ENCODE measurements at places on chromosomes 13 and 19.

GRCh38 chr19:44634785-44635184 lies 8.9 kb upstream of the PVR start:
- no peak overlapping the region for H3K27ac ChIP-seq
- peaks cover 12% of the 10 kb centered on the region for H3K27me3 ChIP-seq
- H3K4me3 ChIP-seq, result no peak overlapping the region
- H3K4me1 ChIP-seq, result no peaks in the 10 kb centered on the region

- no peak for DNase-seq
- H3K4me3 ChIP-seq, result no peak overlapping the region
- no peaks in the 10 kb centered on the region for H3K27me3 ChIP-seq
- no peak overlapping the region for H3K27ac ChIP-seq
- H3K4me1 ChIP-seq, result peaks cover 10% of the 10 kb centered on the region
Observed at GRCh38 chr13:100208002-100208401, 119.1 kb downstream of the PCCA start.

DNA sequence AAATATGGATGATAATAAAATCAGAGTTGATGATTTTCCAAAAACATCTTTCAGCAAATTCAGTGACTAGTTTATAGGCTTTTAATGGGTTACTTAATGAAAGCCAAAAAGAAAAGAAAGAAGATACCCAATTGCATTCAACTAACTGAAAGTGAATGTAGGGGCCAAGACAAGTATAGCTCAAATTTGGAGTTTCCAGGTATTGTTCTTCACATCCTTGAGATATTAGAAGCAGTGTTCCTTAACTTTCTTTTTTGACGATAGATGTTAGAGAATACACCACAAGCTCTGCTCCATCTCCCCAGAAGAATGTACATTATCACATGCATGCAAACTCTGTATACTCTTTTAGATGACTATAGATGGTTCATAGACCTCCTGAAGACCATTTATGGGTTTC lies 43.6 kb downstream of the PDS5B start:
- no peak for DNase-seq
- H3K27me3 ChIP-seq, result no peaks in the 10 kb centered on the region
- H3K4me3 ChIP-seq, result no peak overlapping the region
- no peak overlapping the region for H3K27ac ChIP-seq

- H3K4me1 ChIP-seq, result no peaks in the 10 kb centered on the region
- no peak overlapping the region for H3K4me3 ChIP-seq
- DNase-seq, result no peak
- no peaks in the 10 kb centered on the region for H3K27me3 ChIP-seq
- no peak overlapping the region for H3K27ac ChIP-seq
- no peaks in the 10 kb centered on the region for H3K36me3 ChIP-seq
Observed at GRCh38 chr13:96011291-96011872, 41.8 kb downstream of the UGGT2 start.

DNA sequence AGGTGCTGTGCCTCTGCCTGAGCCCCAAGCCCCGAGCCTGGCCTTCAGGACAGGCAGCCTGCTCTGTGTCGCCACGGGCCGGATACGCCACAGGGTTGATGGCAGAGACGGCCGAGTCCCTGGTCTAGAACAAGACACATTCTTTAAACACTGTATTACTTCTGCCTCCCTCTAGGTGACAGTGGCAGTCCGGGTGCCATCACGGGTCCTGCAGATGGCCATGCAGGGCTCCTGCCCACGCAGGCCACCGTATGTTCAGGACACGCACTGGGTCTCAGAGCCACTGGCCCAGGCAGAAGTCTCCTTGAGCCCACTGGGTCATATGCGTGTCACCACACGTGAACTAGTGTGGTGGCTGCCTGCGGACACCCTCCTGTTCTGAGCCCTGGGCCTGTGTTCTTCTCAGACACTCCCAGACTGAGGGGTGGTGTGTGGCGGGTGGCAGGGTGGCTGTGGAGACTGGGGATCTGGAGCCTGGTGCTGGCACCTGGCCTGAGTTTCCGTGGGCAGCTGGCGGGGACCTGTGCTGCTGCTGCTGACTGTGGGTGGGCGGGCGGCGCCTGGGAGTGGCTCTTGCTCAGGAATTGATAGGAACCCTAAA lies 4.4 kb downstream of the PLEKHJ1 start:
- H3K27me3 ChIP-seq, result no peaks in the 10 kb centered on the region
- no peak for DNase-seq
- peaks cover 32% of the 10 kb centered on the region for H3K4me1 ChIP-seq
- peaks cover 18% of the 10 kb centered on the region for H3K36me3 ChIP-seq

GRCh38 chr13:47372751-47373150 lies 475.9 kb upstream of the HTR2A start:
- DNase-seq, result no peak
- H3K4me3 ChIP-seq, result no peak overlapping the region
- no peaks in the 10 kb centered on the region for H3K36me3 ChIP-seq
- no peak overlapping the region for H3K27ac ChIP-seq

DNA sequence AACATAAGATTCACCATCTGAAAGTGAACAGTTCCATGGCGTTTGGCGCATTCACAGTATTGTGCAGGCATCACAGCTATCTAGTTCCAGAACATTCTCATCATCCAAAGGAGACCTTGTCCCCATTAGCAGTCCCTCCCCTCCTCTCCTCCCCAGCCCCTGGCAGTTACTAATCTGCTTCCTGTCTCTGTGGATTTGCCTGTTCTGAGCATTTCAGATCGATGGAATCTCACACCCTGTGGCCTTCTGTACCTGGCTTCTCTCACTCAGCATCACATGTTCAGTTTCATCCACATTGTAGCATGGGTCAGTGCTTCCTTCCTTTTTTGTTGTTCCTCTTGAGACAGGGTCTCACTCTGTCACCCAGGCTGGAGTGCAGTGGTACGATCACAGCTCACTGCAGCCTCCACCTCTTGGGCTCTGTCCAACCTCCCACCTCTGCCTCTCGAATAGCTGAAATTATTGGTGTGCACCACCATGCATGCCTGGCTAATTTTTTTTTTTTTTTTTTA lies 34.6 kb downstream of the CRTC1 start:
- H3K4me1 ChIP-seq, result peaks cover 2% of the 10 kb centered on the region
- no peaks in the 10 kb centered on the region for H3K27me3 ChIP-seq
- no peak overlapping the region for H3K27ac ChIP-seq
- DNase-seq, result no peak
- peaks cover 11% of the 10 kb centered on the region for H3K36me3 ChIP-seq

GRCh38 chr13:114235697-114236096 lies 1.0 kb downstream of the CDC16 start:
- DNase-seq, result no peak
- H3K36me3 ChIP-seq, result peaks cover 35% of the 10 kb centered on the region
- H3K27me3 ChIP-seq, result no peaks in the 10 kb centered on the region

- H3K27ac ChIP-seq, result no peak overlapping the region
- H3K27me3 ChIP-seq, result peaks cover 14% of the 10 kb centered on the region
- H3K4me1 ChIP-seq, result peaks cover 11% of the 10 kb centered on the region
- no peaks in the 10 kb centered on the region for H3K36me3 ChIP-seq
- DNase-seq, result no peak
Observed at GRCh38 chr13:24668955-24669582, 11.1 kb upstream of the ATP12A start.

DNA sequence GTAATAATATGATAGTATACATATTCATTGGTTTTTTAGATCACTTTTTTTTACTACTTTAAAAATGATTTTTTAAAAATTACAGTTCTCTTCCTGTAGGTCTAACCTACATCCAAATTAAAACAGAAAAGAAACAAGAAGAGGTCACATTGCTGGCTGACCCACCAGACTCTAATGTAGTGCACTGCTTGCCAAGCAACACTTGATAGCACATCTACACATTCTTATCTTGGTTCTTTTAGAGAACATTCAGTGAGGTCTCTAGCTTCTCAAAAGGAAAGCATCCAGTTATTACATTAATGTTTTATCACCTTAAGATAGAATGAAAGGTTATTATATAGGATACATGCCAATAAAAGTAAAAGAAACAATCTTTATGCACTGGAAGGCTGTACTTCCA lies 35.6 kb downstream of the NDFIP2 start:
- DNase-seq, result no peak
- no peaks in the 10 kb centered on the region for H3K36me3 ChIP-seq
- H3K4me1 ChIP-seq, result no peaks in the 10 kb centered on the region
- H3K27ac ChIP-seq, result no peak overlapping the region

DNA sequence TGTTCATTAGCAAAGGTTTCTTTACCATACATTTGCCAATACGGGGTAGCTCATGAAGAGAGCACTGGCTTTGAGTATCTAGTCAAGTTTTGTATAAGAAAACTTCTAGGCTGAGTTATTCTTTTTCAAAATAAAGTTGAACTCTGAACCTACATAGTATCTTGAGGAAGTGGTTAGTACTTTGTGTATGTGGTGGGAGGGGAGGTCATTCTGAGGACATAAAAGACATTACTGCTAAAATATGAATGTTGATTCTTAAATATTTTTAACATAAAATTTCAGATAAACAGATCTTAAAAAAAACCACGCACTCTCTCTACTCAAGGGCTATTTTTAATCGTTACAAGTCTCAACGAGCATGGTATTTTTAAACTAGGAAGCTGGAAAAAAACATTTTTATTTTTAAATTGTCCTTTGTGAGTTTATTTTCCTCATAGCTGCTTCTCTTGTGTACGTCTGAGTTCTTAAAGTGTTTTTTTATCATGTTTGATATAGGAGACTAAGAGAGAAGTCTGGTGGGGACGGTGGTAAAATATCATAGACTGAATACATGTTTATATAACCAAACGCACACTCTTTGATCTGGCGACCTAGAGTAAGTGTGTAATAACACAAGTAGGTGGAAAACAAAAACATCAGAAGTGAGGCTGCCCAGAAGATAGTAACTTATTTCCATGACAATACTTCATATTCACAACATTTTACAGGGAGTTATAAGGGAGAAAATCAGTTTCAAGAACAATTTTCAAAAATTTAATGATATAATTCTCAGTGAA lies 118.0 kb upstream of the POSTN start:
- no peaks in the 10 kb centered on the region for H3K4me1 ChIP-seq
- no peak overlapping the region for H3K27ac ChIP-seq
- H3K27me3 ChIP-seq, result no peaks in the 10 kb centered on the region
- no peak for DNase-seq

DNA sequence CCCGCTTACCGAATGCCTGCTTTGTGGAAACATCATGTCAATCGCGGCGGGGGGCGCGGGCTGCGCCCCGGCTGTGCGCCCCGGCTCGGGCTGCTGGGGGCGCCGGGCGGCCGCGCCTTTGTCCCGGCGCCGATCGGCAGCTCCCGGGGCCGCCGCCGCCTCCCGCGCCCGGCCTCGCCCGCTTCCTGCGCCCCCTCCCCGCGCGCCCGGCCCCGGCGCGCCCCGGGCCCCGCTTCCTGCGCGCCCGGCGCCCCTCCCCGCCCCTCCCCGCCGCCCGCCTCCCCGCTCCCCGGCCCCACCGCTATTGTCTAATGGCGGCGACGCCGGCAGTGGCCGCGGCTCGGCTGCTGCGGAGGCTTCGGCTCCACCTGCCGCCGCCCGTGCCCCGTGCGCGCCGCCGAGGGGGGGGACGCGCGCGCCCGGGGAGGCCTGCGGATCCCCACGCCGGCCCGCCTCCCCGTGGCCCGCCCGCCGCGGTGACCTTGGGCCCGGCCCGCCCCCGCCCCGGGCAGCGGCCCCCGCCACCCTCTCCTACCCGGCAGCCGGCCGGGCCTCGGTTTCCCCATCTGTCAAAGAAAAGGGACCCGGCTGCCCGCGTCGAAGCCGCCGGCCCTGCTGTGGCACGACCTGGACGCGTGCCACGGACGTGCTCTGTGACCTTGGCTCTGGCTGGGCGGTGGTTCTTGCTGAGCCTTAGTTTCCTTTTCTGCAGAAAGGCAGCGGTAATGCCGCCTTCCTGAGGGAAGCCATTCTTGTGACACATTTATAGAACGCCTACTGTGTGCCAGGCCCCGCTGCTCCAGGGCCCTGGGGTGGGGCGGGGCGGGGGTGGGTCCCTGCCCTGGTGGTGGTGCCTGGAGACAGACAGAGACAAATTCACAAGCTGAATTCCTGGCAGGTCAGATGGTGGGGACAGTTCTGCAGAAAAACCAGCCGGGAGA lies at the start of gene TLE5:
Gene TLE5 (minus strand): TSS at position 331 of the 941 bp plus-strand sequence. CDS start 295 bp downstream, at position 36.
- H3K4me3 ChIP-seq, result peak within 1 kb of the TSS; percentile 98
- H3K27me3 ChIP-seq, result no peaks in the 10 kb centered on the region
- H3K27ac ChIP-seq, result peak within 1 kb of the TSS; percentile 81
- peak; percentile 66 for DNase-seq

All from T-cell (primary cell).